Mesothelial cell of epicardium (in vitro differentiated cells): ENCODE measurements at places on chromosomes 4 and X. TPM values are rescaled to one million over a fixed set of nuclear protein-coding genes. Genes with fewer than 3 reads are reported as not detected.

- no peak for DNase-seq
- H3K27me3 ChIP-seq: no peaks in the 10 kb centered on the region
- no peak overlapping the region for H3K27ac ChIP-seq
- peaks cover 3% of the 10 kb centered on the region for H3K36me3 ChIP-seq
Measured at GRCh38 chr4:6969826-6970800, 60.5 kb downstream of the TBC1D14 start.

The SORBS2 gene
- 9.2 to 11.0 TPM (median 10.1 TPM) in 3 replicates for total RNA-seq

DNA sequence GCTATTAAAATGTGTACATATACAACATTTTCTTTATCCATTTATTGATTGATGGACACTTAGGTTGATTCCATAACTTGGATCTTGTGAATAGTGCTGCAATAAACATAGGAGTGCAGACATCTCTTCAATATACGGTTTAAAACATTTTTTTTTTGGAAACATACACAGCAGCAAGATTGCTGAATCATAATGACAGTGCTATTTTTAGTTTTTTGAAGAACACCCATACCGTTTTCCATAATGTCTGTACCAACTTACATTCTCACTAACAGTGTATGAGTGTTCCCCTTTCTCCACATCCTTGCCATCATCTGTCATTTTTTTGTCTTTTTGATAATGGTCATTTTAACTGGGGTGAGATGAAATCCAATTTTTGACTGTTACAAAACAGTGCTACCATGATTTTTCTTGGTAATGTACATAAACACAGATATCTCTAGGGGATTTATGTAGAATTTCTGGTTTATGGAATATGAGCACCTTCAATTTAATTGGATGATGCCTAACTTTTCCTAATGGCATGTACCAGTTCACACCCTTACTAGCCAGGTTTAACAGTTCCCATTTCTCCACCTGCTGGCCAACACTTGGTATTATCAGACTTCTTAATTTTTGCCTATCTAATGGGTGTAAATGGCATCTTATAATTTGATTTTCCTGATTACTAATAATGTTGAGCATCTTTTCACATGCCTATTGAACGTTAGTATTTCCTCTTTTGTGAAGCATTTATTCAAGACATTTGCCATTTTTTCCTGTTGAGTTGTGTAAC lies 21.0 kb upstream of the TMSB15B start:
- DNase-seq: no peak
- no peaks in the 10 kb centered on the region for H3K36me3 ChIP-seq
- no peak overlapping the region for H3K4me3 ChIP-seq
- H3K27me3 ChIP-seq: peaks cover 10% of the 10 kb centered on the region

The FAM241A gene
- total RNA-seq: 0.20 to 0.35 TPM (median 0.27 TPM) in 3 replicates

DNA sequence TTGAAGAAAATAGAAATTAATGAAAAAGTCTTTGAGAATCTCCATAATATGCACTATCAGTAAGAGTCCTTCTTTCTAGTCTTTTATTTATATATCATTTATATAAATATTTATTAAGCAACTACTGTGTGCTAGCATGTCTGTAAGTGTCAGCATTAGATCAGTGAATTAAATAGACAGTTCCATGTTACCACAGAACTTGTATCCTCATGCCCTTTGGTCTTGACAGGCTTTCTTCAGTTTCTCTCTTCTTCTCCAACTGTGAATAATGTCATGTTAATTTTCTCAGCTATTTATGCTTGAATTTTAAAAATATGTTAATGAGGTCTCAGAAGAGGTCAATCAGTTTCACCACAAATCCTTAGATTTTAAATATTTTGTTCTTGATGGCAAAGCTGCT lies 389.6 kb upstream of the TRAM1L1 start:
- no peak overlapping the region for H3K4me3 ChIP-seq
- H3K4me1 ChIP-seq: peaks cover 20% of the 10 kb centered on the region
- H3K36me3 ChIP-seq: no peaks in the 10 kb centered on the region
- no peaks in the 10 kb centered on the region for H3K27me3 ChIP-seq
- H3K27ac ChIP-seq: no peak overlapping the region

The GPR119 gene
- total RNA-seq: not detected in 3 replicates

The BMP3 gene
- total RNA-seq: 0.07 TPM in 2 of 3 replicates, not detected in the other

The DTHD1 gene
- not detected in 3 replicates for total RNA-seq
